ENCODE measurements at places on chromosomes 16 and 17.

GRCh38 chr16:80277182-80277581, 263.6 kb upstream of the DYNLRB2 start:
- DNase-seq: peak; percentile 77

- no peak for DNase-seq
Measured at GRCh38 chr17:21294321-21295035, 10.0 kb downstream of the MAP2K3 start.

DNA sequence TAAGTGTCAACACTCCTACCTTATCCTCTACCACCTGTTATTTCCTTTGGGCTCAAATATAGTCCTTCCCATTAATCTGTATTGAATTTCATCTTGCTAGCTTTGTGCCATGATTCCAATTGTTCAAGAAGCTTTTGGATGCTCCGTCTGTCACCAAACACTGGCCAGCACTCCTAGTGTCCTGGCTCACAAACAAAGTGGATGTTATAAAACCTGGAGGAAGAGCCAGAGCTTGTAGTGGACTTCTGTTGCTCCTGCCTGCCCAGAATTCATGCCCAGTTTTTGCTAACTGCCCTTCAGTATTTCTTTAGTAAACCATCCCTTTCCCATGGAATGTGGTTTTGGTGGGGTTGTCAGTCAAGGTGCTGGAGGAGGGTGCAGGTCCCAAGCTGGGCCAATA, 77.2 kb upstream of the HS3ST2 start:
- DNase-seq: no peak

DNA sequence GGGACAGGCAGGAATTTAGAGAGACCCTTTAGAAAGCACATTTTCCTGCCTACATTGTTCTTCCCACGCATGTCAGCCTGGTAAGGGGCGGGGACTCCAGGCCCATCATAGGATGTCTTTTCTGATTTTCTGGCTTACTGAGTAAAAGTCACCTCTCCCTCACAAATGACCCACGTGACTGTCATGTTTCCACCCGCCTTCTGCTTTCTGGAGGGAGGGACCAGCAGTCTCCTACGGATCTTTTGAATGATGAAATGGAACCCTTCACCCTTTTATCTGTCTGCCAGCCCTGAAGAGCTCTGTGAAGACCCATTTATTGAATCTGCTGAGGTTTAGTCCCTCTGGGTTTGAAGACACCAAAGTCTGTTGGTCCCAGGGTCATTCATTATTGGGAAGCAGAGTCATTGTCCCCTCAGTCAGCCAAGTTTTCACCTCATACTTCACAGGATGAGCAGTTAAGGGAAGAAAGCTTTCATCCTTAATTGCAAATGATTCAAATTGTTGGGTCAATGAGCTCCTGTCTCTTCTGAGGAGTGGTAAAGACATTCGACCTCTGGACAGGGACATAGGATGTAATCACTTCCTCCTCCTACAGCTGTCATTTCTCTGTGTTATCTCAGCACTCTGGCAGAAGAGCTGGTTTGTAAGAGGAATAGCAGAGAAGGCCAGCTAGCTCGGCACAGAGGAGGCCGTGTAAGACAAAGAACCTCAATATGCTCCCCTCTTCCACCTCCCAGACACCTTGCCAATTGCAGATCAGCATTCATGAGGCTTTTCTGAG, 446.1 kb downstream of the HS3ST3B1 start:
- DNase-seq: no peak

DNA sequence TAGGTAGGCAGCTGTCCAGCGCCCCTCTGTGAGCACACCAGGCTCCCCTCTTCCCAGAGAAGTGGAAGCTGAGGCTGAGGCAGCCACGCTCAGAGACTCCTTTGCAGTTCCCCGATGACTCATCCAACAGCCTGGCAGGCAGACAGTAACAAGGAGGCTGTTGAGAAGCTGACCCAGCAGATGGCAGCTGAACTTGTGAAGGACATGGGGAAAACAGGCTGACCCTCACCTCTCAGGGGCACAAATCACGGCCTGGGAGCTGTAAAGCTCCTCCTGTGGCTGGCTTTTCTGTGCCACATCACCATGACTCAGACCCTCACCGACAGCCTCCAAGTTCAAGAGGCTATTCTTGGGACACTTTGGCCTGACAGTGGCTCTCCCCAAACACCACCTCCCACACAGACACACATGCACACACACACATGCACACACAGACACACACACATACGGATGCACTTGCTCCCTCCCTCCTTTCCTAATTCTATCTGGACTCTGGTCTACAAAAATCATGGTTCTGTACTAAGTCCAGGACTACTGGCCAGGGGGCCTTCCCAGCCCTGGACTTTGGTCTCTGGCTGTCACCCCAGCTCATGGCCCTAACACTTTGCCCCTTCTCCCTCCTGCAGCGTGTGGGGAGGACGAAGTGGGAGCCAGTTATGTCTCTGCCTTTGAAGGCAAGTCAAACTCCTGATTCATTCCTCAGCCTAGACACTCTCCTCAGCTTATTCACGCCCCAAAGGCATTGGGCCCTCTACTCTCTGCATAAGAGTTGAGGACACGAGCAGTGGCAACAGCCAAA, 23.2 kb downstream of the MAP3K14 start:
- DNase-seq: no peak

- DNase-seq: no peak
Measured at GRCh38 chr17:75288359-75288758, 874 bp downstream of the SLC25A19 start.

- peak; percentile 37 for DNase-seq
Measured at GRCh38 chr17:75552425-75553294, 27.2 kb downstream of the LLGL2 start.

- no peak for DNase-seq
Measured at GRCh38 chr17:51672065-51672464, 411.7 kb downstream of the UTP18 start.

GRCh38 chr17:73589363-73589980, 54.8 kb downstream of the SDK2 start:
- DNase-seq: no peak

DNA sequence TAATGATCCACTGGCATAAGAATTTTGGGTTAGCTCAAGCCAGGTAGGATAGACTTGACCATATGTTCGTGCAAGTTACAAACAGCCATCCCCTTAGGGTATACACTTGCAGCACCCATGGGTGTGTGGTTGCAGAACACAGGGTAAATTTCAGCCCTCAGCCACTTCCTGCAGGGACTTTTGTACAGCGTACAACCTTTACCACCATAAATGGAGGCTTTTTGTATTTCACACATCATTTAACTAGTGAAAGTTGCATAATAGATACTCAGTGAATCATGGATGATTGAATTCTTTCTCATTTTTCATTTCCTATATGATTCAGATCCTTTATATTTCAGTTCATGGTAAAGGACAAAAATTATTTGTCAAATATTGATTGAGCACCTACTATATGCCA, 473.9 kb downstream of the CDH13 start:
- DNase-seq: no peak

Measured in GM23338 (cell line).